ENCODE measurements at places on chromosomes 5 and 9. TPM values are rescaled to one million over a fixed set of nuclear protein-coding genes. Genes with fewer than 3 reads are reported as not detected.
A peak's percentile ranks its signal among the peaks of the same experiment; 100 is the strongest.

GRCh38 chr9:36258996-36259533, 817 bp upstream of the GNE start:
- no peaks in the 10 kb centered on the region for H3K36me3 ChIP-seq
- H3K27ac ChIP-seq = peak overlapping the region; percentile 99
- DNase-seq = no peak
- H3K27me3 ChIP-seq = no peaks in the 10 kb centered on the region

The P4HA2 gene
- 18.5 TPM for total RNA-seq

The ADGRV1 gene
- total RNA-seq = 87.6 TPM

The CCNI2 gene
- total RNA-seq = 0.36 TPM

- H3K4me3 ChIP-seq = no peak overlapping the region
- peaks cover 26% of the 10 kb centered on the region for H3K27me3 ChIP-seq
- peaks cover 6% of the 10 kb centered on the region for H3K4me1 ChIP-seq
- H3K36me3 ChIP-seq = no peaks in the 10 kb centered on the region
- no peak for DNase-seq
Measured at GRCh38 chr5:5882706-5883105, 460.2 kb downstream of the ICE1 start.

DNA sequence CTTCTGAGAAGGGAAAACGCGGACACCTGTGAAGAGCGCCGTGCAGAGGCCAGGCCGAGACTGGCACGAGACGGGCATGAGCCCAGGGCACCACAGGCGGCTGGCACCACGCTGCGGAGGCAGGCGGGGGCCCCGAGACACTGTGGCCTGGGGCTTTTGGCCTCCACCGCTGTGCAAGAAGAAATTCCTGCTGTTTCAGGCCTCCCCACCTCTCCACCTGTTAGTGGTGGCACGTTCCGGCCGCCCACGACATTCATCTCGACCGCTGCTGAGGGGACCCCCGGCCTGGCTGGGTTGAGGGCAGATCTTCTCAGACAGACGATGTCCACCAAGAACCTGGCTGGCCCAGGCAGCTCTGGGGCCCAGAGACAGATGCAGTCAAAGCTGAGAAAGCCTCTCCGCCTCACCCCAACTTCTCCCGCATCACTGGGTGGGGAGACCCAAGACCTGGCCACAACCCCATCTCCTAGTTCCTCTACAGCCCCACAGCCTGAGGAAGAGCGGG, 11.5 kb downstream of the NACC2 start:
- H3K4me1 ChIP-seq = peaks cover 6% of the 10 kb centered on the region

DNA sequence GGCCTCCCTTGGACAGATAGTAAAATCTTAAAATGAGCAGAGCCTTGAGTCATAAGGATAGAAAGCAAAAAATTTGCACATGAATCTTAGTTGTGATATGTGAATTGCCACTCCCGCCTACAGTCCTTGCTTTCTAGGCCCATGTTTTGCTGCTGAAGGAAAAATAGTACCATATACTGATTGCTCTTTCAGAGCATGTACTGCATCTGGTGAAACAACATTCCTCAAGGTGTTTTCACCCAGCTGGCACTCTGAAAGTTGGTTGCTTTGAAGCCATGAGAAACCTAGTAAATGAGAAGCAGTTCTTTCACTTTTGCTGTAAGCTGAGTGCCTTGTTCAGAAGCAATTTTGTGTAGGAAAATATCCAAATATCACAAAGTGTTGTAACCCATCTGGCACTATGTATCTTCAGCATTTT, 10.3 kb downstream of the CDC37L1 start:
- no peak for DNase-seq
- H3K36me3 ChIP-seq = peaks cover 17% of the 10 kb centered on the region
- peaks cover 1% of the 10 kb centered on the region for H3K4me1 ChIP-seq
- H3K4me3 ChIP-seq = no peak overlapping the region
- no peak overlapping the region for H3K27ac ChIP-seq

The KCNV2 gene
- not detected for total RNA-seq

GRCh38 chr5:30525353-30525752, 668.1 kb upstream of the CDH6 start:
- no peak for DNase-seq
- H3K4me1 ChIP-seq = peaks cover 2% of the 10 kb centered on the region
- no peaks in the 10 kb centered on the region for H3K27me3 ChIP-seq
- no peaks in the 10 kb centered on the region for H3K36me3 ChIP-seq

DNA sequence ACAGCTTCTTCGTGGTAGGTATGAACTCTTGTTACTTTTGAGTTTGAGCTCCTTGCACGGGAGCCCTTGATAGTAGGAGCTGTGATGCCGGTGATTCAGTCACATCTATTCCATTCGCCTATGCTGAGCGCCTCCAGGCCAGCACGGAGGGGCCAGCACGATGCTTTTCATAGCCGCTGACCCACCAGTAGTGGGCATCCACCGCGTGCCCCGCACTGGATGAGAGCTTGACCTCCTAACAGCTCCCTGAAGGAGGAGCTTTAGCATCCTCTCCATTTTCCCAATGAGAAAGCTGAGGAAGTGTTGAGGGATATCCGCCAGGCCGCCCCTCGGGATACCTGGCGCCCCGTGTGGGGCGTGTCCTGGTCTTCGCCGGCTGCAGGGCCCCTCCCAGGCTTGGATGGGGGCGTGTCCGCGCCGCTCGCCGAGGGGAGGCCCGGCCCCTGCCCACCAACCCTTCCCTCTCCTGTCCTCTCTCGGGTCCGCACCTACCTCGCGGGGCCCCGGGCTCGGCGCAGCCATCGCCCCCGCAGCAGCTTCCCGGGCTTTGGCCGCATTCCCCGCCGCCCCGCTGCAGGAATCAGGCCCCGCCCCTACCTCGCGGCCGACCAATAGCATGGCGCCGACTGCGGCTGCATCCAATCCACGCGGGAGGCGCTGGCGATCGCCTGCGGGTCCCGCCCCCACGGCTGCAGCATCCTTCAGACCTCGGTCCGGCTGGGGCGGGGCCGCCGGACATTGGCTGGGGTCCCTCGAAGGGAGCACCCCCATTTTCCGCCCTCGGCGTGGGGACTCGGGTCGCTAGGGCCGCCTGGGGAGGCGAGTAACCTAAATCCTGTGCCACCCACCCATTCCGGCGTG, at the start of gene PIP5KL1:
Gene PIP5KL1, minus strand, starts transcription at position 547 of the 861 bp plus-strand sequence. Its CDS starts 25 bp downstream, at position 522.
- peaks cover 2% of the 10 kb centered on the region for H3K36me3 ChIP-seq
- DNase-seq = peak; percentile 75
- H3K27ac ChIP-seq = peak within 1 kb of the TSS; percentile 82
- H3K4me3 ChIP-seq = peak within 1 kb of the TSS; percentile 65

DNA sequence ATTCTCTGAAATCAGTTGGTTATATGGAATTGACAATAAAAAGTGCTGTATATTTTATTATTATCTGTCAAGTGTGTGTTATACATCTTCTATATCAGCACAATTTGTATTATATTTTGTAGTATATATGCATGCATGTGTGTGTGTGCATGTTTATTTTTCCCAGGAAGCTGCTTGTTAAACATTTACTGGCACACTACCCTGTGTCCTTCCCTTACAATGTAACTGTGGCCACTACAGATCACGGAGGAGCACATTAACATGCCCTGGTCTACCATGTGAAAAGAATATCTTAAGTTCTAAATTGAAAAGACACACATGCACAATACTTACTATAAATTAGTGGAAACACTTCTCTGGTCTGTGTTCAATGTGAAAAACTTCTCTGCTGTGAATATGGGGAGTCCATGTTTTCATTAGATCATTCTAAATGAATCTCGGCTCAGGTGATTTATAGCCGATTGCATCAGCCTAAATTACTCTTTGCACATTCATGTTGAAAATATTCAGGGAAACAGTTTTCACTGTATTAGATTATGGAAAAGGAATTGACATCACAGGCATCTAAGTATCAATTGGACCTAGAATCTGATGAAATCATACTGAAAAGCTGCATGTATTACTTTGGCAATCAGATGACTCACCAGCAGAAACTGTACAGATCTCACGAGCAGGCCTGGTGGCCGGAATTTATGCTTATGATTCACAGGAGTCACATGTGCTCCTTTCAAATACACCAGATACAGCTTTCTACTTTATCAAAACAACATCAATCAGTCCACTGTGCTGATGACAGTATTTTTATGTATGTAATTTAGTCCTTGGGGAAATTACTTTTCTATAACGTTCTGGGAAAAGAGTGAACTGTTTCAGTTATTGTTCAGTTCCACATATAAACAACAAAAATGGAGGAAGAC, 39.4 kb downstream of the LURAP1L start:
- no peaks in the 10 kb centered on the region for H3K27me3 ChIP-seq
- no peaks in the 10 kb centered on the region for H3K36me3 ChIP-seq
- peak overlapping the region; percentile 98 for H3K27ac ChIP-seq
- peaks cover 56% of the 10 kb centered on the region for H3K4me1 ChIP-seq
- DNase-seq = no peak
- H3K4me3 ChIP-seq = peak overlapping the region; percentile 2

The CDC37L1 gene
- 15.5 TPM for total RNA-seq

DNA sequence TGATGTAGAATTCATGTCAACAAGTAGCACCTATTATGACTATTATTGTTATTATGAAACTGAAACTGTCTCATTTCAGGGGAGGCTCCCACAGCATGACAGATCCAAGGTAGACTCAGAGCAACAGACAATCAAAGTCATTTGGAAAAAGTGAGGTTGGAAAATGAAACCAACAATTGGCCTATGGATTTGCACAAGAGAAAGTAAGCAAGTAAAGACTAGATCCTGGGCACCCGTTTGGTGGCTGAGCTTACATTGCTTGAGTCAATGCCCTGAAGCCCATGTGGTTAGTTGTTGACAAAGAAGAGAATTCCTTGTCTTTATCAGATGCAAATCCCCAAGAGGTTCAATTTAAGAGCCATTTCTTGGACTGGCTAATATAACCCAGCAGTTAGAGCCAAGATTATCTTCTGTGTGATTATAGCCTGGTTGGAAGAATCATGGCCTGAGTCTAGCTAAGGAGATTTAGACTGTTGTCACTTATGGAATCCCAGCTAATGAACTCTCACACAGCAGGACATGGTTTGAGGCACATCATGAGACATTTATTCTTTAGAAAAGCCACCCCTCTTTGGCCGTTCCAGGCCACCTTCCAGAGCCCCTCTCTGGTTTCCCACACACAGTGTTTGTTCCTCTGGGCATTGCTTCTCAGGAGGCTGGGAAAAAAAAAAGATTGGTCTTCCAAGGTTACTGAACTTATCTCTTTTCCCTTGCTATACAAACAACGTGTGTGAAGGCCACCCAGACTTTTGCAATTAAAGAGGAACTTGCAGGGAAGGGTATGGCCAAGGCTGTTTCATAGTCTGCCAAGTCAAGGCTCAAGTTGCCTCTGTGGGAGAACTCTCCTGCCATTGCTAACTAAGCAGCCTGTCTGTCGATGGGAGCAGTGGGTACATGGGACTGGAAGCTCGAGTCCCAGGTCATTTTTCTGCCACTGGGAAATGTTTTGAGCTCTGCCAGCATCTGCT, 399.5 kb downstream of the ENC1 start:
- no peaks in the 10 kb centered on the region for H3K36me3 ChIP-seq
- peaks cover 3% of the 10 kb centered on the region for H3K27me3 ChIP-seq
- H3K4me1 ChIP-seq = peaks cover 5% of the 10 kb centered on the region
- no peak overlapping the region for H3K4me3 ChIP-seq
- H3K27ac ChIP-seq = peak overlapping the region; percentile 8

The PLAC8L1 gene
- total RNA-seq = 2.0 TPM

DNA sequence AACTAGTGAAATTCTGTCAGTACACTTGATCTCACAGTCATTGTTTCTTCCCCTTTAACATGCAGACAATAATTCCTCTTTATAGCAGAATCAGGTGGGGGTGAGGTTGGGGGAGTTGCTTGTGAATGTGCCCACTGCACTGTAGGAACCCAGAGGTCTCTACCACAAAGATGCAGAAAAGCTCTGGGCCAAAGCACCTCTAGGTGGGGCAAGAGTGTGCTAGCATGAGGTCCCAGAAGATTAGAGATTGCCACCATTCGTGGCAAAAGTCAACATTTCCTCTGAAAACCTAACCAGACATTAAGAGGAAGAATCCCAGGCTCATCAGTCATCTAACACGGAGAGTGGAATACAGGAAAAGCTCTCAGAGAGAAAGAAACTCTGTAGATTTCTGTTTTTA, 74.5 kb downstream of the PTCD2 start:
- peaks cover 3% of the 10 kb centered on the region for H3K27me3 ChIP-seq
- no peaks in the 10 kb centered on the region for H3K36me3 ChIP-seq
- no peak overlapping the region for H3K4me3 ChIP-seq
- no peak for DNase-seq
- H3K27ac ChIP-seq = no peak overlapping the region

GRCh38 chr9:15909297-15909696, 356.5 kb downstream of the CCDC171 start:
- no peaks in the 10 kb centered on the region for H3K36me3 ChIP-seq
- H3K27me3 ChIP-seq = no peaks in the 10 kb centered on the region
- no peak overlapping the region for H3K4me3 ChIP-seq
- no peak overlapping the region for H3K27ac ChIP-seq
- no peak for DNase-seq

The PALM2AKAP2 gene
- 0.74 TPM for total RNA-seq

The PDE8B gene
- 4.0 TPM for total RNA-seq

All from progenitor cell of endocrine pancreas (in vitro differentiated cells).